Cardiac ventricle fibroblast (primary cell): ENCODE measurements at places on chromosomes 13 and 19. TPM values are rescaled to one million over a fixed set of nuclear protein-coding genes. Genes with fewer than 3 reads are reported as not detected.

ZNF536 gene
- total RNA-seq, result not detected in 2 replicates

ZNF888 gene
- total RNA-seq, result 2.4 and 2.8 TPM in 2 replicates

MEIOSIN gene
- total RNA-seq, result not detected in 2 replicates

ZNF560 gene
- not detected in 2 replicates for total RNA-seq

VSTM2B gene
- total RNA-seq, result not detected in 2 replicates

THSD8 gene
- total RNA-seq, result not detected in 2 replicates

GNA15 gene
- total RNA-seq, result not detected in 2 replicates

LIM2 gene
- total RNA-seq, result not detected in 2 replicates

TRAPPC2B gene
- total RNA-seq, result 10.2 and 20.4 TPM in 2 replicates

PEAK3 gene
- not detected in 2 replicates for total RNA-seq

KLK15 gene
- not detected in 2 replicates for total RNA-seq

CRX gene
- not detected in 2 replicates for total RNA-seq

KLK14 gene
- not detected in 2 replicates for total RNA-seq

FPR1 gene
- 0.44 TPM in 1 of 2 replicates, not detected in the other for total RNA-seq

VSIG10L gene
- total RNA-seq, result 0.31 and 0.98 TPM in 2 replicates

MUC16 gene
- not detected in 2 replicates for total RNA-seq
